ENCODE measurements at places on chromosomes 3 and 15.

- DNase-seq = no peak
These were observed 26.9 kb upstream of the KBTBD12 start for GRCh38 chr3:127888156-127888555.

GRCh38 chr15:74428970-74429780 lies 4.6 kb downstream of the SEMA7A start:
- DNase-seq = no peak

- no peak for DNase-seq
These were observed 122.4 kb downstream of the CBLB start for GRCh38 chr3:105746231-105746996.

DNA sequence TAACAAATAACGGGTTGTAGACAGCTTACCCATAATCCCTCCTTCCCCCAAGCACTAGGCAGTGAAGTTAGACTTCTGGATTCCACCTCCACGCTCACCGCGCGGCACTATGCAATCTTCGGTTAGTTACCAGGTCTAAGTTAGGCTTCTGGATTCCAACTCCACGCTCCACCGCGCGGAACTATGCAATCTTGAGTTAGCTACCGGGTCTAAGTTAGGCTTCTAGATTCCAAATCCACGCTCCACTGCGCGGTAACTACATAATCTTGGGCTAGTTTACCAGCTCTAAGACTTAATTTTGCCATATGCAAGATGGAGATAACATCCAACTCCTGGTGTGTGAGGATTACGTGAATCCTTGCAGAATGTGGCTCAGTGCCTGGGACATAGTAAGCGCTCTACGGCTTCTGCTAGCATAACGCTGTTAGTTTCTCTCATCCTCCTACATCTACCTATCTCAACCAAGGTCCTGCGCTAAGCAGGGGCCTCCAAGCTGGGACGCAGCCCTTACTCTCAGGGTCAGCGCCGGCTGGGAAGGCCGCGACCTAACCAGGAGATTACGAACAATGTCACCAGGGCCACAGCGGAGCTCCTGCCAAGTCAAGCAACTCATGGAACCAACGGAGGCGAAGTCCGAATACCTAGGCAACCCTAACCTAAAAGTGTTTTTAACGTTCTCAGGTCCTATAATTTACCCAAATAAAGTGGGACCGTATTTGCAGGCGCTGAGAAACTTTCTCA lies 497 bp upstream of the RPLP1 start:
- DNase-seq = no peak

DNA sequence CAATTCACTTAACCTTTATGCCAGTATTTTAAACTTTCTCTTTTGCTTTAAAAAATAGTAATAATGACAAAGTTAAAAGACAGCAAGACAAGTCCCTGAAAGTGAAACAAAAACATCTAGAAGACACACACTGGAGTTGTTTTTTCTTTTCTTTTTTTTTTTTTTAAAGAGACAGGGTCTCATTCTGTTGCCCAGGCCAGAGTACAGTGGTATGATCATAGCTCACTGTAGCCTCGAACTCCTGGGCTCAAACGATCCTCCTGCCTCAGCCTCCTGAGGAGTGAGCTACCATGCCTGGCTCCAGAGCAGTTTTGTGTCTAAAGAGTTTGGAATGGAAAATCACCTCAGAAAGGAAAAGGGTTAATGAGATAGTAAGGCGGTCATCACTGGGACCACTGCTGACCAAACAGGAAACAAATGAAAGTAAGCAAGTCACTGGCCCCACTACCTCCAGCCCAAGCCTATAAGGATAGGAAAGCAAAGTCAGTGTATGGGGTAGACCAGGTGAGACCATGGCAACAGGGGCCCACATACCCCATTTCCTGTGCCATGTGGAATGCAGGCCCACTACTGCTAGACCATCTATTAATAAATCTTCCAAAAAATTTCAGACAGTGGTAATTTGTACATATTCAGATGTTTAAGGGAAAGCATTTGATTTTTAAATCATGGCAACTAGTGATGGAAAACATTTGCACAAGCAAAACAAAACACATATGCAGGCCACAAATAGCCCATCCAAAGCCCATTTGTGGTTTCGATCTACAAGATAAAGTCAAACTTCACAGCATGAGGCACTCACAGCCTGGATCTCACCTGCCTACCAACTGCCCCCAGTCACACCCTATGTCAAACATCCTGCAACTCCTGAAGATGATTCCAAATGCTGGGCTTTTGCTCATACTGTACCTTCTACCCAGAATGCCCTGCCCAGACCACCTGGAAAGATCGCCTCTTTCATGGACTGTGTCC lies 62.6 kb downstream of the OSBPL10 start:
- no peak for DNase-seq
